ENCODE measurements at places on chromosomes 6 and 20. TPM values are rescaled to one million over a fixed set of nuclear protein-coding genes. Genes with fewer than 3 reads are reported as not detected.

LY6G6C gene
- not detected for total RNA-seq

DNA sequence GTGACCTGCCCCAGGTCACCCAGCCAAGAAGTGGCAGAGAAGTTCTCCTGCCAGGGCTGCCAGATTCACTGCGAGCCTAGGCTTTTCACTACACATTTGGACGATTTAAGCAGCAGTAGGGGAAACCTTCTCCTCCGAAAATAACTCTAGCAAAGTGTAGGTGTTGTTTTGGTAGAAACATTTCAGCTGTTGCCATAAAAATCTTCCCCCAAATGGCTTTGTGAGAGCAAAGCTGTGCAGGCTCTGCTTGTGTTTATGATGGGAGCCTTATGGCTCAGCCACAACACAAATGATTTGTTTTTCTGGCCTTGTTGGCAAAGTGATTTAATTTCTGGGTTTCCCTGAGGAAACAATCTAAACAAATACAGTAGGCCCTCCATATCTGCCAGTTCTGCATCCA is 81.8 kb downstream of the PLCB4 start:
- no peak for DNase-seq

DNA sequence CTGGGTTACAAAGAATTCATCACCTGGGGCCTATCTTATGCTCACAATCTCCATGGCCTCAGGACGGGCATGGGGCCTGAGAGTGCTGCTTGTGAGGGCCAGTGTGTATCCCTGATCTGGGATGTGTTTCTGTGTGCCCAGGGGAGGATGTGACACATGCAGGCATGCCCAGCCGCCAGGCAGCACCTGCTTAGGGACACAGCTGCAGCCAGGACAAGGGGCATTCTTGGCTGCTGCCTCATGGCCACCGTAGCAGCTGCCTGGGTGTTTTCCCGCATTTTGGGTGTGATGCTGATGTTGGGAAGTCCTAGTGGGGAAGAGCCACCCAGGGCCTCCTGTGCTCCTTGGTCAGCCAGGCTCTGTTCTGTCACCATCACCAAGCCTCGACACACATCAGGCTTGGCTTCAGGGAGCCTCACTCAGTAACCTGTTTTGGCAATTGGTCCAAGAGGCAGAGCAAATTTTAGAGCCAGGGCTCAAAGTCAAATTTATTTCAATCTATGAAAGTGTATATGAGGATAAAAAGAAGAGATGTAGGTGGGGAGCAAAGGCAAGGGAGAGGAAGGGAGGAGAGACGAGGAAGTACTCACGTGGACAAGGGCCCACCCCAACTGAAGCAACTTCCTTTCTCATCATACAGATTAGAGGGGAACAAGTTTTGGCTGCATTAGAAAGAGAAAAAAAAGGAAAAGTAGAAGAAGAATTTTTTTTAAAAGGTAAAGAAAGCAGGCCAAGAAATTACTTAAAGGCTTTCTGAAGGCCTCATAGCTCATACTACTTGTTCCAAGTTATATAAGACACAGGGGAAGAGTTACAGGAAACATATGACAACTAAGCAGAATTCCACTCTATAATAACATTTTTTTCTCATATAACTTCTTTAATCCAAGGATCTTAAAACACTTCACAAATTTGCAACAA is 269.9 kb upstream of the SUPT3H start:
- DNase-seq, result no peak

DNA sequence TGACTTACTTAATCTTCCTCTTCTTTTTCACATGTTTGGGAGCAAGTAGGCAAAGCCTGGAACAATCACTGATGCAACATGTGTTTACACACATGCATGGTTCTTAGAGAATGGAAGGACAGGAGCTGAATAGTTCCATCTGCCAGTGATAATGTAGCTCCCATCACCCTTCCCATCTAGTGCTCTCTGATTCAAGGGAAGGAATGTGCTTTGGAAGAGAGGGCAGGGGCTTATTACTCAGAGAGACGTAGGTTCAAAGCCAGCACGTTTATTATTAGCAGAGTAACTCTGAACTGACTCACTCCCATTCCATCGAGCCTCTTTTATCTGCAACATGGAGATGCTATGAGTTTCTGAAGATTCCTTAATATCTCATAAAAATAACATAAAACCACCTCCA is 211.9 kb downstream of the GMPR start:
- no peak for DNase-seq

CDH22 gene
- not detected for total RNA-seq
